ENCODE measurements at places on chromosomes 2 and 18.

DNA sequence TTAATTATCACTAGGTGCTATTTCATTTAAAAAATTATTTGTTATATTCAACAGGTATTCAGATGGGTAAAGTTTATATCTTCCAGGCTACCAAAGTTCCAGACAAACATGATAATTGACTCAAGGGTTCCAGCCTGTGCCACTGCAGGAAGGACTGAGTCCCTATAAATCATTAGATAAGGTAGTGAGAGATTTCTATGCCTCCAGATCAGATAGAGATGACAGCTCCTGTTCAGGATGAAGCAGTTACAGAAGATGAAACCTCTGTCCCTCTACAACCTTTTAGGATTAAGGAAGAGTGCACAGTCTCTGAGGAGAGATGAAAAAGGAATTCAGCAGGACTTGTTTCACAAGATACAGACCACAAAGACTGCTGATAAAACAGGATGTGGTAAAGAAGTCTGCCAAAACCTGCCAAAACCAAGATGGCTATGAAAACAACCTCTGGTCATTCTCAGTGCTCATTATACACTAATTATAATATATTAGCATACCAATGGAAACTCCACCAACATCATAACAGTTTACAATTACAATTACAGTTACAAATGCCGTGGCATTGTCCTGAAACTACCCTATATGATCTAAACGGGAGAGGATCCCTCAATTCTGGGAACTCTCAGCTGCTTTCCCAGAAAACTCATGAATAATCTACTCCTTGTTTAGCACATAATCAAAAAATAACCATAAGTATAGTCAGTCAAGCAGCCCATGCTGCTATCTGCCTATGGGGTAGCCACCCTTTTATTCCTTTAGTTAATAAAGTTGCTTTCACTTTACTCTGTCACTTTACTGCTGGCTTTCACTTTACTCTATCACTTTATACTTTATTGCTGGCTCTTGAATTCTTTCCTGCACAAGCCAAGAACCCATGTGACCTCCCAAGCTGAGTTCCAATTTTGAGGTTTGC is 288.5 kb downstream of the PDE11A start:
- peak; percentile 39 for DNase-seq

DNA sequence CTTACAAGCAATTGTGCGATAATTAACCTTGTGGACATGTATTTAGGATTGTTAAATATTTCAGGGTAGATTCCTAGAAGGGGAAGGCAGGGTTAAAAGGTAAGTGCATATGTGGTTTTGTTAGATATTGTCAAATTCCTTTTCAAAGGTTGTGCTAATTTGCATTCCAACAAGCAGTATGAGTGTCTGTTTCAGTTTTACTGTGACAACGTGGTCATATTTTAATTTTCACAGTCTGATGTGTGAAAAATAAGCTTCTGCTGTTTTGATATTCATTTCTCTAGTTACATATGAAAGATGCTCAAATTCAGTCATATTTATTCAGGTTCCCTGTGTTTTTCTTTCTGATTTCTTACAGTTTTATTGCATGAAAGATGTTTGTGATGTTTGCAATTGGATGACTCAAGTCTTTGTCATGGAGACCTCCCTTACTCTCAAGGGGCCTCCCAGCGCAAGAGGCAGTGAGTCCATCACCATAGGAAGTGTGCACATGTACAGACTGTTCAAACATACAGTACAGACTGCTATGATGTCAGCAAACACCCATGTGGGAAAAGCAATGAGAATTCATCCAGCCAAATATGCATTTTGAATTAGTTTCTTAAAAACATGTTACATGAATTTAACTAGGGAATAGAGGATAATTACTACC is 310.8 kb downstream of the GALR1 start:
- DNase-seq: no peak

- no peak for DNase-seq
Measured at GRCh38 chr2:71538656-71539265, 85.4 kb downstream of the DYSF start.

DNA sequence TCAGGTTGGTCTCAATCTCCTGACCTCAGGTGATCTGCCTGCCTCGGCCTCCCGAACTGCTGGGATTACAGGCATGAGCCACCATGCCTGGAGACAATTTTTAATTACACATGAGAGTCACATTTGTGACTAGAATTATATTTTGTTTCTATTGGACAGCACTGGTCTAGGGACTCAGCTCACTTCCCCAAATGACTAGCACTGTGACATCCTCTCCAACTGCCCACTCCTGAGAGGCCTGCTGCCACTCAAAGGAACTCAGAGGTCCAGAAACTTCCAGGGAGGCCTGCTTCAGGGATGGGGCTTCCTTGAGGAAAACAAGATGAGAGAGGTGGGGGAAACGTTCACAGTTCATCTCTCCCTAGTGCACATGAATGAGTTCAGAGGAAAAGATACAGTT is 29.5 kb downstream of the TMEM163 start:
- DNase-seq: no peak

DNA sequence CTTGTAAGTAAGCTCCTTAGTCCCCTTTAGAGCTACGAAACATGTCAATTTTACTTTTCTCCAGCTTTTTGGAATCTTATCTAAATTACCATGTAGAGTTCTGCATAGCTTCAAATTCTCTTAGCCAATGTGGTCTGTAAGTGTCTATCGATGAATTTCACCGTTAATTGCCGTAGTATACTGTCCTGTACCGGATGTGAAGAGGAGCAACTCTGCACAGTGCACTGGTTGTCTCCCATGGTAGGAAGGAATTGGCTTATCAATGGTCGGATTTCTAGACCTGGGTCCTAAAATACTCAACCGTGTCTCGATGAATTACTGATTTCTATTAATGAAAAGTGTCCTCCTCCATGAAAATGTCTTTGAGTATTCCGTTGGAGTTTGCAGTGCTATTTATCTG is 1.9 kb downstream of the NOP58 start:
- DNase-seq: peak; percentile 39

GRCh38 chr2:134154246-134154645 is 99.6 kb upstream of the MGAT5 start:
- DNase-seq: no peak

DNA sequence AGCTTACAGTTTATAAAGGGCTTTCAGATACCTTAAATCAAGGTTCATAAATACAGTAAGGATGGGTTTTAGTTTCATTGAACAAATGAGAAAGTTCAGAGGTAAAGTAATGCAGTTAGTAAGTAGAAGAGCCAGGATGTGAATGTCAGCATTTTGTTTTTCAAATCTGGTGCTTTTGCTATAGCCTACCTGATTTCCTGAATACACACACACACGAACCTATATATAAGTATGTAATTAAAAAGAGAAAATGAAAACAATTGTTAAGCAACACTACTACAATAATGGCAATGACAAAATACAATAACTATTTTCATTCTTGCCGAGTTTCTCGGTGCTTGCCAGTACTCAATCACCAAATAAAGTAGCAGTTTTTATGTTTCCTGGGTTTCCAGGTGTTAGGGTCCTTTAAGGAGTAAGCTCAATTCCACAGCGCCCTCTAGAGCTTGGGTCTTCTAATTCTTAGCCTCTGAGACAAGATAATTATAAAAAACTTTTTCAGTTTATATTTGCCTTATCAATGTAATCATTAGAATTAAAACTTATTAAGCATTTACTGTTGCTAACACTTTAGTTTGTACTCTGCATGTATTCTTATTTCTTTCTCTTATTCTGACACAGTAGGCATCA is 512.9 kb upstream of the ACVR2A start:
- peak; percentile 63 for DNase-seq

GRCh38 chr2:197196541-197197180 is 113.9 kb downstream of the ANKRD44 start:
- DNase-seq: peak; percentile 51

DNA sequence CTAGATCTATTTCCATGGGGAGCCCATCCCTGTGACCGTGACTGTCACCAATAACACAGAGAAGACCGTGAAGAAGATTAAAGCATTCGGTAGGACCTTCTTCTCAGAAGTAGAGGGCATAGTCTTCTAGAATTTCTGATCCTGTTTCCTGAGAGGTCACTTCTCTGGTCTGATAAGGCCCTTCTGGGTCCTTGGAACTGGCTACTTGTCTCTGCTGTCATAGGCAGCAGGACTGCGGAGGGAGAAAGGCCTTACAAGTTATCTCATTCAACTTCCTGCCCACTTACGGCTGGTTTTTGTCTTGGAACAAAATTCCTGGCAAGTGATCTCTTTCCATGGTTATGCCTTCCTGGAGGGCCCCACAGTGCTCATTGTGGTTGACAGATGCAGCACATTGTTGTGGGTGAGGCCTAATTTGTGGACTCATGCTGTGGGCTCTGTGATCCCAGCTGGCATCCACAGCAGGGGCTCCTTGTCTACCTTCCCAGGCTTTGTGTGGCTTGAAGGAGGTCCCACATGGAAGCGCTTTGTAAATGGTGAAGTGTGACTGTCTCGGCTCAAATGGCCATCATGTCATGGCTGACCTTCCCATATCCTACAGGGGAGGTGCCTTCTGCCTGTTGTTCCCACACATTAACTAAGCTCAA is 22.0 kb downstream of the SAG start:
- DNase-seq: no peak

DNA sequence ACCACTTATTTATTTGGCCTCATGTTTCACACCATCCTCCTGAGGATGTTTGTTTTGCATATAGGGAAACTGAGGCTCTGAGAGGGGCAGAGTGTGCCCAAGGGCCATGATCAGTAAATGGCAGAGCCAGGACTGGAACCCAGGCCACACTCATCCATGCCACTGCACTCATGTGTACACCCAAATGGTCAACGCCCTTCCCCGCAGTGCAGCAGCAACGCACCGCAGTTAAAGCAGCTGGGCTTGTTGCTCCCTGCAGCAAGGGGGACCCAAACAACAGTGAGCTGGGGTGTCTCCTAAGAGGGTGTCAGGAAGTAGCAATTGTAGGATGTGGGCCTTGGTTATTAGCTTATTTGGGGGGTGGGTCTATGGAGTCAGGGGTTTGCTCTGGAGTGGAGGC is 36.6 kb downstream of the ZAP70 start:
- DNase-seq: no peak

DNA sequence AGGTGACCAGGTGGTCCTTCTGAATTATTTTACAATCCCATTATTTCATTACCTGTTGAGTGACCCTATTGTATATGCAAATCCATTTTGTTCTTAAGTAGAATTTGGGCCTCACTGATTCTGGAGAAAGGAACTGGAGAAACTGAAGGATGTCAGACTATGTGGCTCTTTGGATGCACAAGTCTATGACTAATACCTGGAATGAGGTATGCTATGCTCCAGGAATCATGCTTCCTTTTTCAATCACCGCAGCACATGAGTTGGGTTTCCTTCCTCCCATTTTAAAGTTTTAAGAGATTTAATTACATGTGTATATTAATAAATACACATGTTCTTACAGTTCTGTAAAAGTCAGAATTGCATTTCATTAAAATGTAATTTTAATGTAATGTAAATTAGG is 253.9 kb upstream of the VWC2L start:
- no peak for DNase-seq

DNA sequence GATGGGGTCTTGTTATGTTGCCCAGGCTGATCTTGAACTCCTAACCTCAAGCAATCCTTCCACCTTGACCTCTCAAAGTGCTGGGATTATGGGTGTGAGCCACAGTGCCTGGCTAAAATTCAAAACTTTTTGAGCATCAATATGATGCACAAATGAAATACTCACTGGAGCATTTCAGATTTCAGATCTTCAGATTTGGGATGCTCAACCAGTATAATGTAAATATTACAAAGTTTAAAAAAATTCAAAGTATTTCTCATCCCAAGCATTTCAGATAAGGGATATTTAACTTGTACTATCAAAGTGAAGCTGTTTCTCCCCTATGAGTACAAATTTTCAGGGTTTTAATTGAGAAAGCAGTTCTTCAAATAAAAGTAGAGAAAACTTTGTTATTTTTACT is 164.1 kb upstream of the CCDC68 start:
- DNase-seq: no peak

DNA sequence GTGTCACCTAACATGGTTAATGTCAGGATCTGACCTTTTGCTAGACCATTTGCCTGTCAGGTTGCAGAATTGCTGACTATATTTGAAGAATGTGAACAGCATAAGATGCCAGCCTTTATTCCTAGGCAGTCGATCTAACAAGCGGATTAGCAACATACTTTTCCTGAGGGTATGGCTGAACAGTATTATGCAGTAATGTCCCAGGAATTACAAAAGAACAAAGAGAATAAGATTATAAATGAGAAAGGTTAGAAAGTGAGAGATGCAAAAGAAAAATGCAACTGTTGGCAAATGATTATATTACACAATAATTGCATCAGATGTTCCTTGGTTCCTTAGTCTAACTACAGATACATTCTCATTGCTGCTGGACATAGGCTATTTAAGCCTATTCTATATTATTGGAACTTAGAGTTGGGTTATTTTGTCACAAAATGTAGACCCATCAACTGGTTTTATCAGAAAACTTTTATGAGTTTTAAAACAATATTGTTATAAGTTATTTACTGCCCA is 647.1 kb upstream of the CRIM1 start:
- DNase-seq: no peak

- DNase-seq: no peak
Measured at GRCh38 chr2:200944467-200945394, 18.7 kb downstream of the ORC2 start.

DNA sequence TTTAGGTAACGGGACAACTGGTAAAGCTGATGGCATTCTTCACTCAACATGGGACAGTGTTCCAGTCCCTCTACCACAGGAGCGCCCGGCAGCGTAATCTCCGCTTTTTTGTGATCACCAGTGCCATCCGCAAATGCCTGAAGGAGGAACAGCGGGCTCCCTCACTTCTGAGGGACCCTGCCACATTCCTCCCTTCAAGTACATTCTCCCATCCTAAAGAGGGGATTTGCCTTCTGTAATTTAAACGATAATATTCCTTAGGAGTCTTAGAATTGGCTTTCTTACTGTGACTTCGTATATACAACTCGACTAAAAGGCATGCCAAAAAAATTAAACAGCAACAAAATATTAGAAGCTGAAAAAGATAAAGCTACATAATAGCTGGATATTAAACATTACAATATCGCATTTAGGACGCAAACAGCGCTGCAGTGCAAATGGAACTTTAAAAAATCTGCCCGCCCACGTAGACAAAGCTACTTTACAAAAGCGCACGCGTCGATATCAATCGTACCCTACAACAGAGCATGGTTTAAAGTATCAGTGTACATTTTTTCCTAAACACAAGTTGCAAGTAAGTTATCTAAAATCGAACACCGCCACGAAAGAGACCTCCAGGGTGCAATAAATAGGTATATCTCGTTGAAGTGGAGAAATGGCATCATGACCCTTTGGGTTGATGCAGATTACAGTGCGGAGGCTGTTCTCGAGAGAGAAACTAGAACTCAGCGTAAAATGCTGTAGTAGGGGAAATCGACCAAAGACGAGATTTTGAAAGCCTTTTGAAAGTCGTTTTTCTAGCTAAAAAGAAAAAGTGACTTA is 2.3 kb upstream of the VSNL1 start:
- no peak for DNase-seq

Measured in CD4-positive, alpha-beta T cell treated with Interleukin-10 for 1 hour (primary cell).